Ascending aorta (tissue), 2 donors: ENCODE measurements at places on chromosomes 12 and 14.

DNA sequence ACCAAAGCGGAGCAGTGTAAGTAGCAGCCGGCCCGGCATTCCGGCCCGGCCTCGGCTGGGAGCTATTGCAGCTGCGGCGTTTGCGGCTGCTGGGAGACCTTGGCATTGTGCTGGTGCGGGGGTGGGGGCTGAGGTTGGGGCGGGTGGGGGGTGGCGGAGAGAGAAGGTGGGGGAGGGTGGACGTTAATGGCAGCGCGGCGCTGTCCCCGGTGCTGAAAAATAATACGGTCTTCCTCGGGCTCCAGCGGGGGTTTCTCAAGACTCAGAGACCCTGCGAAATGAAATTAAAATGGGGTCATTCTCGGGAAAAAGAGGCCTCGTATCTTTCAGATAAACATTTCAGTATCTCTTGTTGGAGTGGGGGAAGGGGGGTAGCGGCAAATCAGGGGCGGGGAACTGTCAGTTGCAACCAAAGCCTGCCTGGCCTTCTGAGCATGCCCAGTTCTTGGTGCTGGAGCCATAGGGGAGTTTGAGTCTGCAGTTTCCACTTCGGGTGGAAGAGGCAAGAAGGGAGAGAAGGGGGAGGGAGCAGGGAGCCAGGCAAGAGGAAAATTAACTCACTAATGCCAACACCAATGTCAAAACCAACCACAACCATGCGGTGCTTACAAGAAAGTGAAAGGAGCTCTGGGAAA, 414 bp downstream of the UNC79 start:
- DNase-seq = no peak
- H3K27ac ChIP-seq = no peak overlapping the region
- H3K4me1 ChIP-seq = no peaks in the 10 kb centered on the region
- H3K27me3 ChIP-seq = no peaks in the 10 kb centered on the region
- no peaks in the 10 kb centered on the region for H3K36me3 ChIP-seq

DNA sequence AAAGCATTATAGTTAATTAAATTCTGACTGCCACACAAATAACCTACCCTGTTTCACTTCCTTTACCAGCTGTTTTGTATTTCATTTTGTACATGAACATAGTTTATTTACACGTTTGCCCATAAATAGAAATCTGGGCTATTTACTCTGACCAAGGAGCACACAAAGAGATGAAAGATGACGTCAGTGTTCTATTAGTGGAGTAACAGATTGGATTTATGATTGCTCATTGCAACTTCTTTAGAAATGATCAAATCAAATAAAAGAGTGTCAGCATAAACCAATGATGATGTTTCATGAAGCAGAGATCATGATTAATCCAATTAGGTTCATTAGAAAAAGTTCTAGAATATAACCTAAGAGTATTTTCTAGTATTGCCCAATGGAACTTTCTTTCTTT, 12.0 kb upstream of the RTL1 start:
- H3K27ac ChIP-seq = no peak overlapping the region
- no peak overlapping the region for H3K4me3 ChIP-seq
- no peaks in the 10 kb centered on the region for H3K4me1 ChIP-seq
- no peaks in the 10 kb centered on the region for H3K27me3 ChIP-seq

- no peak overlapping the region for H3K27ac ChIP-seq
- no peak overlapping the region for H3K4me3 ChIP-seq
- no peaks in the 10 kb centered on the region for H3K36me3 ChIP-seq
- no peaks in the 10 kb centered on the region for H3K4me1 ChIP-seq
Observed at GRCh38 chr12:72540811-72541210, 268.6 kb downstream of the TRHDE start.

DNA sequence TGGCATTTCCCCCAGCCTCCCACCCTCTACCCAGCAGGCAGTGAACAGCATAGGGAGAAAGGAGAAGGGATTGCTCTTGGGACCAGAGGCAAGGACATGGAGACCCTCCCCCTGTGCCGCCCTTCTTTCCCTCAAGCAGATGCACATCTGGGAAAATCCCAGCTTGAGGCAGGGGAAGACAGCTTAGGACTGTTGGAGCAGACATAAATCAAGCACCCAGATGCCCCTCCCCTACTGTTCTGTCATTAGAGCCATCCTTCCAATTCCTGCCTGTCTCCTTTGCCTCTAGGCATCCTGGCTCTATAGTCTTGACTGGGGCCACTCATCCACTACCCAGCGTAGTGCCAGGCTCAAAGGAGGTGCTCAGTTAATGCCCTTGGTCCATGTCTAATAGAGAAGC, 7.5 kb upstream of the CISTR start:
- DNase-seq = no peak
- no peak overlapping the region for H3K27ac ChIP-seq
- H3K4me3 ChIP-seq = no peak overlapping the region
- H3K27me3 ChIP-seq = no peaks in the 10 kb centered on the region

- H3K27me3 ChIP-seq = no peaks in the 10 kb centered on the region
- H3K4me1 ChIP-seq = no peaks in the 10 kb centered on the region
- no peak for DNase-seq
- H3K36me3 ChIP-seq = no peaks in the 10 kb centered on the region
- no peak overlapping the region for H3K27ac ChIP-seq
Observed at GRCh38 chr12:26092346-26093105, 32.3 kb downstream of the BHLHE41 start.

DNA sequence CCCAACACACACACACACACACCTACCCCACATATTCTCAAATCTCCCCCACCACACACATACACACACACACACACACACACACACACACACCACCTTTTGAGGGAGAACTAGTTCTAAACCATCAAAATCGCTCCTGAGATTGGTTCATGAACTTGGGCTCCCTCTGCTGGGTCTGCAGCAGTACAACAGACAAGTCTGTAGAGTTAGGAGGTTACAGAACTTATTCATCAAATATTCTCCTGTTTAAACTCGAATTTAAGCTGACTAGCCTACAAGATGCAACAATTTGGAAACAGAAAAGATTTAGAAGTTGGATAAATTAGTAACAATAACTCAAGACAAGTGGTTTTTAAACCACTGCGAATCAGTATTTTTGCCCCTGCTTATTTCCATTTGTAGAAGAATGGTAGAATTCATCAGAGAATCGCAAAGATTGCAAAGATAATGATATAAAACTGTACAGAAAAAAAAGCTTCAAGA, 136.4 kb upstream of the USP15 start:
- H3K4me1 ChIP-seq = peaks cover 4% of the 10 kb centered on the region
- no peak overlapping the region for H3K4me3 ChIP-seq
- no peaks in the 10 kb centered on the region for H3K36me3 ChIP-seq

DNA sequence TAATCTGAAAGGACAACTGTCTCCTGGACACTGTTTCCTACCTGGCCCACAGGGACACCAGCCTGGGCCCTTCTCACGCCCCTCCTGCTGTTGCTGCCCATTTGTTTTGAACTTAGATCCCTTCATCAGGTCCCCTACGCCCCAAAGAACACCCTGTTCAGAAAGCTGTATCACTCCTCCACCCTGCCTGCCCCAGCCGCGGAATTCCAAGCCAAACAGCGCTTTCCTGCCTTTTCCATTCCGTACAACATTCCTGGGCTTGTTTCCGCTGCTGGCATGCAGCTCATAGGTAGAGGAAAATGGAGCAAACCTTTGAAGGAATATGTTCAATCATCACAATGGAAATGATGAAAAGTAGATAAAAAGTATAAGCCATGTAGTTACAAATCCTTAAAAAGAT, 12.8 kb upstream of the GSG1 start:
- H3K27me3 ChIP-seq = no peaks in the 10 kb centered on the region
- no peaks in the 10 kb centered on the region for H3K36me3 ChIP-seq

DNA sequence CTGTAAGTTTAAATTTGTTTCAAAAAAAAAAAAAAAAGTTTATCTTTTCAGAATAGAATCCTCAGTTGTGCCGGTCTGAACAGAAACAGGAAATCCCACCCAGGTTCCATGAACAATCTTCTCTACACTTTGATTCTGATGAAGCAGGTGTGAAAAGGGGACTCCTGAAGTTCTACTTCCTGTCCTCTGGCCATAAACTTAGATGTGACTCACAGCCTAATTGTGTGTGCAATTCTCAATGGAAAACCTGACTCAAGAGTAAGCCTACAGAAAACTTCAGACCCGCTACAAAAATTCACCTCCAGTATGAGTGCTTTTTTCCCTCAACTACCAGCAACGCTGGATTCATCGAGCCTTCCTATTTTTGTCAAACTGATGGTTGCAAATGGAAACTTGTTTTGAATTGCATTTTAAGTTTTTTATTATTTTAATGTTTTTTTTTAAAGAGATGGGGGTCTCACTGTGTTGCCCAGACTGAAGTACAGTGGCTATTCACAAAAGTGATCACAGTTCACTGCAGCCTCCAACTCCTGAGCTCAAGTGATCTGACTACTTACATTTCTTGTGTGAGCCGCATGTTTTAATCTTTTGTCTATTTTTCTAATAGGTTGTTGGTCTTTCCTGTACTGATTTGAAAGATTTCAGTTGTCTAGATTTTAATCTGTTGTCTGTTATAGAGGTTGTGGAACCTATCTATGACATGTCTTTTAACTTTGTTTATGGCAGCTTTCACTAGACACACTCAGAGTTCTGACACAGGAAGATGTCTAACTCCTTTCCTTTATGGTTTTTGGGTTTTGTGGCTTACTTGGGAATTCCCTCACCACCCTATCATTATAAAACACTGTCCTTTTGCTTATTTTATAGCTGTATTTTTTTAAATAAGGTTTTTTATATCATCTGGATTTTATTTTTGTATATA, 37.6 kb downstream of the ATG14 start:
- H3K4me1 ChIP-seq = no peaks in the 10 kb centered on the region
- no peak overlapping the region for H3K4me3 ChIP-seq
- DNase-seq = no peak
- no peak overlapping the region for H3K27ac ChIP-seq
- no peaks in the 10 kb centered on the region for H3K27me3 ChIP-seq

DNA sequence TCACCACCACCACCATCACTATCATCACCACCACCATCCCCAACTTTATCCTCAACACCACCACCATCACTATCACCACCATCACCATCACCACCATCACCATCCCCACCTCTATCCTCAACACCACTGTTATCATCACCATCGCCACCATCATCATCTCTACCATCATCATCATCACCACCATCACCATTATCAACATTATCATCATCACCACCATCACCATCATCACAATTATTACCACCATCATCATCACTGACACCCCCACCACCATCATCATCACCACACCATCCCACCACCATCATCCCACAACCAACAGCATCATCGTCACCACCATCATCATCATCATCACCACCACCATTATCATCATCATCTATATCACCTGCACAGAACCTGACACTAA, 188.4 kb upstream of the PWP1 start:
- H3K36me3 ChIP-seq = no peaks in the 10 kb centered on the region
- DNase-seq = no peak
- H3K27me3 ChIP-seq = no peaks in the 10 kb centered on the region
- H3K4me1 ChIP-seq = no peaks in the 10 kb centered on the region

- H3K4me1 ChIP-seq = no peaks in the 10 kb centered on the region
- no peaks in the 10 kb centered on the region for H3K27me3 ChIP-seq
- H3K36me3 ChIP-seq = no peaks in the 10 kb centered on the region
- no peak overlapping the region for H3K4me3 ChIP-seq
- no peak overlapping the region for H3K27ac ChIP-seq
Observed at GRCh38 chr14:30763891-30764290, 110.5 kb upstream of the COCH start.

DNA sequence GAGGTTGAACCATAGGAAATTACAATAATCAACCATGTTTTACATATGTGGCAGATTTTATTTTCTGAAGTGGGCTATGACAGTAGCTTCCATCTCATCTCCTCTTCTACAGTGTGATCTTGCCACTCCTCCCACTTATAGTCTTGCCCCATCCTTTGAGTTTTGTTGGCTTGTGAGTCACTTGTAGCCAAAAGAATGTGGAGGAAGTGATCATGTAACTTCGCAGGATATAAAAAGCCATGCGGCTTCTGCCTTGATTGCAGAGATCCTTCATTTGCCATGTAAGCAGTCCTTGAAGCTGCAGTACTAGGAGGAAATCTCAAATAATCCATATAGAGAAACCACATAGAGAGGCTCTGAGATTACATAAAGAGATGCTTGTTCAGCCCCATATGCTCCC, 13.7 kb upstream of the ZNF84 start:
- no peak overlapping the region for H3K4me3 ChIP-seq
- no peak for DNase-seq
- H3K4me1 ChIP-seq = no peaks in the 10 kb centered on the region
- H3K27ac ChIP-seq = no peak overlapping the region
- peaks cover 4% of the 10 kb centered on the region for H3K36me3 ChIP-seq

- H3K27ac ChIP-seq = no peak overlapping the region
- no peak for DNase-seq
- H3K4me3 ChIP-seq = no peak overlapping the region
- no peaks in the 10 kb centered on the region for H3K4me1 ChIP-seq
- H3K27me3 ChIP-seq = no peaks in the 10 kb centered on the region
Observed at GRCh38 chr14:58919217-58919616, 269.2 kb upstream of the DAAM1 start.
